ENCODE measurements at places on chromosomes 1 and 21. TPM values are rescaled to one million over a fixed set of nuclear protein-coding genes. Genes with fewer than 3 reads are reported as not detected.

The PCSK9 gene
- polyA plus RNA-seq: under 0.01 TPM

The KCNQ4 gene
- 3.4 TPM for polyA plus RNA-seq

The ST6GALNAC3 gene
- 3.3 TPM for polyA plus RNA-seq

The DCST1 gene
- not detected for polyA plus RNA-seq

The HOOK1 gene
- polyA plus RNA-seq: 0.61 TPM
